Erythroblast (primary cell): ENCODE measurements at places on chromosomes 12 and 14.

DNA sequence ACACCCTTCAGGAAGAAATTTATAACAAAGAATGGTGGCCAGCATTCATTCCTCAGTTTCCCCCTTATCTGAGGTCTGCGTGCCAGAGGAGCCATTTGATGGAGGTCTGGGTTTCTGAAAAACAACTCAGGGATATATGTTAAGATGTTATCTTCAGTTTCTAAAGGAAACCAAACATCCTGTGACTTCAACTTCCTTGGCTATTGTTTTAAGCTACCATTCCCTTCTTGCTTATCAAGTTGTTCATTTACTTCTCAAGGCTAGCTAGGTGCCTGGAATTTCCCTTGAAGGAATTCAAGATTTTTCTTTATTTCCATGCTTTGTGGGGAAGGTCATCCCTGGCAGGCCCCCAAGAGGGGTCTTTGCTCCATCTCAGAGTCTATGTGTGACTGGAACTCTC lies 27.1 kb upstream of the OXA1L start:
- no peak for DNase-seq

DNA sequence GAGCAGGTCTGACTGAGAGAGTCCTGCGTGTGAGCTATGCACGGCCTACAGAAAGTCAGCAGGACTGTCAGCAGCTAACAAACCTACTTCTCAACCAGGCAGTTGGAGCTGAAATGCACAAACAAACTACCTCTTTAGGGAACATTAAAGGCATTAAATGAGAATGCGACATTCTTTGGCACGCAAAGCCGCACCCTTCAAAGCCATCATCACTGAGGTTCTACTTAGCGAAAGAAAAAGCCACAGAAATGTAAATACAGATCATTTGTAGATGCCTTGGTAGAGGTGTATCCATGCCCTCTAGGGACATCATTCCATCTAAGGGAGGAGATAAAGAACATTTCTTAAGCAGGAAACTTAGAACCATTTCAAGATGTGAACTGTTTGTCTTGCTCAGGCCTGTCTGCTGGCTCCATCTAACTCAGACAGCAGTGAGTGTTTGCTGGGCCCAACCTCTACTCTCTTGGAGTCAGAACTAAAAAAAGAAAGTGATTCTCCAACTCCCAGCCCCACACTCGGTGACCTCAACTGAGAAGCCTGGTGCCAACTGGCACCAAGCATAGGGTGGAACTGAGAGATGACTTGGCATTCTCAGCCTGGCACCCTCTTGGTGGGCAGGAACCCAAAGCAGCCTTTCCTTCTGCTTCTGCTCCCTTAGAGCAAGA lies 63.5 kb upstream of the MBIP start:
- no peak for DNase-seq

DNA sequence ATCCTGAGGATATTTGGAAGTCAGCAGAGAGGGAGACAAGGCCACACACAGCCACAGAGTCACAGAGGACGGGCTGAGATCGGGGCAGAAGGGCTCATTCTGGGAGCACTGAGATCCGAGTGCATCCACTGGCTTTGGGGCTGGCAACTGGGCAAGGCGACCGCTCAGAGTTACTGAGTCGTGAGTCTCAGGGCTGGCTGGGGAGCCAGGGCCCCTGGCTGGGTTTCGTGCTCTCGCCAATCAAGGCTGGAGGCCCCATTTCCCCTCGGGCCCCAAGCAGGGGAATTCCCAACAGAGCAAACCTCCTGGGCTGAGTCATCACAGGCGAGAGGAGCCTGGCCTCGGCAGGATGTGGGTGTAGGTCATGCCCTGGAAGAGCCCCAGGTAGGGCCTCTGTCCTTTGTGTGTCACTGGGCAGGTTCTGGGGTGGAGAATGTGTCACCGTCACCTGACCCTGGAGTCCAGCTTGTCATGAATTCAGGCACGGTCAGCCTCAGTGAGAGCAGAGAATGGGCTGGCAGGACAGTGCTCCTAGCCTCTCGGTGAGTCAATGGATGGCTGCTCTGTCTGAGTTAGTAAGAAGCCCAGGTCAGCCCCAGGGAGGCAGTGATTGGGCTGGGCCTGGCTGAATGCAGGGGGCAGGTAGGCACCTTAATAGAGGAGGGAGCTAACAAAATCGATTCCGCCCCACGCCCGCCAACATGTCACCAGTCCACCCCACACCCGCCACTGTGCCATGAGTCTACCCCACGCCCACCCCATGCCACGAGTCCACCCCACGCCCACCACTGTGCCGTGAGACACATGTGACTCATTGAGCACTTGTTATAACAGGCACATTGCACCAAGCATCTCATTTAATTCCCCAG lies 16.9 kb downstream of the ASB2 start:
- DNase-seq, result peak; percentile 6

GRCh38 chr14:104551851-104552737 lies 27.5 kb upstream of the C14orf180 start:
- DNase-seq, result no peak

DNA sequence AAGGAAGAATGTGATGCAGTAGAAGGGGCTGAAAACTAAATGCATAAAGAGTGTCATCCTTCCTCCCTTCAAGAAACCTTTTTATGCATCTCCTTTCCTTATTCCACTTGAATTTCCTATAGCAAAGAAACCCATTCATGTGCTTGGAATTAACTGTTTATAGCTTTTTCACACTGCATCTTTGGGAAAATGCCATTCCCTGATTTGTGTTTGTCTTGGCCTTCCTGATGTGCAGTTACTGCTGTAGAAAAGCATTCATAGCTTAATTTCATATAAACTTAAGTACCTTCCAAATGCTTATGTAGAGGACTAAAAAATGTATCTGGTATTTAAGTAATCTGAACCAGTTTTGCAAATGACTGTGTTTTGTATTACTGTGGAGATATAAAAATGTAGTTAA lies 61.8 kb downstream of the SDR9C7 start:
- DNase-seq, result no peak

DNA sequence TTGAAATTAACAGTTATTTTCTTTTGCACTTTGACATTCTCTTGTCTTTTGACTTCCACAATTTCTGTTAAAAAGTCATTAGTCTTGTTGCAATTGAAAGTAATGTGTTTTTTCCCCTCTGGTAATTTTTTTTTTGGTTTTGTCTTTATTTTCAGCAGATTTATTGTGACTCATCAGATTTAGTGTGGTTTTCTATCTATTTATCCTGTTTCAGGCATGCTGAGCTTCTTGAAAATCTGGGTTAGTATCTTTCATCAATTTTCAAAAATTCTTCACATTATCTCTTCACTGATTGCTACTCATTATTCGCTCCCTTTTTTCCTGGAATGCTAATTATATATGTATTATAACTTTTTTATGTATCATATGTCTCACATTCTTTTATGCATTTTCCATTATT lies 15.3 kb upstream of the NTF3 start:
- no peak for DNase-seq

DNA sequence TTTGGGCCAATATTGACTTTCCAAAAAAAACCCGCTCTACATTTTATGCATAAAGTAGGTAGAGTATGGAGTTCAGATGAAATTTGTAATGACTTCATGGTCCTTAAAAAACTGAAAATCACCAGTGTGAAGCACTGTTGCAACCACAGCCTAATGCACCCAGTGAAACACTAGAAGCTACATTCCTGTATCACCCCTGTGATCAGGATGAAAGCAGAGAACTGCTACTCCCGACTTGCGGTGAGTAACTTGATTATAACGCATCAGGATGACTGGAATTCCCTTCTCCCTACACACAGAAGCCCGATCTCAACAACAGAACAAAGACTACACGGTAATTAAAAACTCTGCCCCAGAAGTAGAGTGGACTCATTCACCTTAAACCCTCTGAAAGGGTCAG lies 33.8 kb downstream of the SPTB start:
- DNase-seq, result peak; percentile 72
